T-helper 17 cell (primary cell): ENCODE measurements at places on chromosomes 6 and 20. TPM values are rescaled to one million over a fixed set of nuclear protein-coding genes. Genes with fewer than 3 reads are reported as not detected.

GRCh38 chr6:145044641-145045246 lies 690.6 kb downstream of the EPM2A start:
- no peak for DNase-seq

GRCh38 chr20:38198238-38198861 lies 33.3 kb upstream of the TGM2 start:
- no peak for DNase-seq

- no peak for DNase-seq
These were observed 30.4 kb downstream of the KCNB1 start for GRCh38 chr20:49452011-49452482.

DNA sequence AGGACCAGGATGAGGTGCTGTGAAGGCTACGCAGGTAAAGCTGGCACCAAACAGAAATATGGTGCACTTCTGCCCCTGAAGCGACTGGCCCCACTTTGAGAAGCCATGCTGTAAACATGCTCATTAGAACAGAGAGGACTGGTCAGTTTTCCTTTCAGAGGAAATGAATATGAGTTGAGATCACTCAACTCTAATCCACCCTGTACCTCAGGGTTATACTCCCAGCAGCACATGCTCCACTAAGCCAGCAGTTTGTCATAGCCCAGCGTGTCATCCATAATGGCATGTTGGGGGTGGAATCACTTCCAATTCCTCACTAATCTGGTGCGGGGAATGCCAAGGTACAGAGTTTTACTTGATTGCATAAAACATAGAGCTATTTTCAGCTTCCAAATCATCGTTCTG lies 98.1 kb downstream of the HIVEP2 start:
- DNase-seq, result no peak

The MRAP2 gene
- not detected for total RNA-seq
